ACHN (cell line): ENCODE measurements at places on chromosomes 16 and 17.

- no peak for DNase-seq
Measured at GRCh38 chr17:82892899-82893565, 53.2 kb upstream of the ZNF750 start.

GRCh38 chr16:65499566-65499965, 377.7 kb upstream of the CDH11 start:
- no peak for DNase-seq

- peak; percentile 93 for DNase-seq
Measured at GRCh38 chr17:81422776-81423697, 27.8 kb downstream of the BAHCC1 start.

- DNase-seq = no peak
Measured at GRCh38 chr16:10262377-10263132, 80.3 kb upstream of the GRIN2A start.

DNA sequence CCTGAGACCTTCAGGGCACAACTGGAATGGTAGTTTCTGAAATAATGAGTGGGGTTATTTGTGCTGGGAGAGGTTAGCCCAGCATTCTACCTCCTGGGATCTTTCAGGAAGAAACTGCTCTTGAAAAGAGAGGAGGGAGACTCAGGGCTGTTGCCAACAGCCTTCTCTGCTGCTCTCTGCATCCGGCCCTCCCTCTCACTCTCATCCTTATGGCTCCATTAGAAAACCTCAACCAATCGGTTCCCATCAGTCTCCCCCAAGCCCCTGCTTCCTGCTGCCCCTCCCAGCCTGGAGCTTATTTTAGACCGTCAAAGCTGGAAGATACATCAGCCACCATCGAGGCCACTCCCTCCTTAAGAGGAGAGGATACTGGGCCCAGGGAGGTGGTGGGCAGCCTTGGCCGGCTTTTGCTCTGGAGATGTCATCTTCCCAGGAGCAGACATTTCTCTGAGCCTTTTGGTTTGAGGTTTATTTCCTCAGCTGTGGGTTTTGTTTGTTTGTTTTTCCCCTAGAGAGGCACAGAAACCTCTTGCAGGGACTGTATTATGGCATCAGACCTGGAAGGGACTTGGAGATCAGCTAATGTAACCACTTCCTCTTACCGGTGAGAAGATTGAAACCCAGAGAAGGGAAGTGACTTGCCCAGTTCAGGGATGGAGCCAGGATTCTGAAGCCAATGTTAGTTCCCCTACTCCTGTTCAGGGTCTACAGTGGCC, 2.7 kb downstream of the MPRIP start:
- DNase-seq = no peak

DNA sequence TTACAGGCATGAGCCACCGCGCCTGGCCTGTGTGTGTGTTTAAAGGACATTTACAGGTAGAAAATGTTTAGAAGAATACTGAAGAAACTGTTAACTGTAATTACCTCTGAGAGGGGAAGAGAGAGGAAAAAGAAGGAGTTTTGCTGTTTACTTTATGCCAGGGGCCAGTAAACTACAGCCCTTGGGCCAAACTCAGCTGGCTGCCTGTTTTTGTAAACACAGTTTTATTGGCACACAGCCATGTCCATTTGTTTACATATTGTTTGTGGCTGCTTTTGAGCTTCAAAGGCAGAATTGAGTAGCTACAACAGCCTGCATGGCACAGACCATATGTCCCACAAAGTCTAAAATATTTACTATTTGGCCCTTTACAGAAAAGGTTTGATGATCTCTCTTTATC, 76.4 kb downstream of the GPR139 start:
- no peak for DNase-seq

DNA sequence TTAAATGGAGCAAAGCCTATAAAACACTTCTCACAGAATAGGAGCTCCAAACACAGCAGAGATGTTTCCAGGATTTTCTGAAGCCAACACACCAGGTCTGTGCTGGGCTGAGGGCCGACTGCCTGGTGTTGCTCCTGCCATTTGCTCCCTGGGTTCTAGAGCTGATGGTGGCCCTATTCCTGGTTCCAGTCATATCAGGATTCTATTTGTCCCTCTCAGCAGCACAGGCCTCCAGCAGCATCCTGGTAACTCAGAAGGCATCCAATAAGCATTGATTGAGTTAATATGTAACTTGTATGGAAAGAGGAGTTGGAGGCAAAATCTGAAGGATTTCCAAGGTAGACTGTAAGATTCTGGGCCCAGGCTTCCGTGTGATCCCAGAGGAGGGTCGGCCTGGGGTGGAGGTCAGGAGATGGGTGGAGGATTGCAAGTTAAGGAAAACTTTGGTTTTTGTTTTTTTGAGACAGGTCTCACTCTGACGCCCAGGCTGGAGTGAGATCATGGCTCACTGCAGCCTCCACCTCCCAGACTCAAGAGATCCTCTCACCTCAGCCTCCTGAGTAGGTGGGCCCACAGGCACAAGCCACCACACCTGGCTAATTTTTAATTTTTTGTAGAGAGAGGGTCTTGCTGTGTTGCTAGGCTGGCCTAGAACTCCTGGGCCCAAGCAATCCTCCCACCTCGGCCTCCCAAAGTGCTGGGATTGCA, 5.7 kb downstream of the NUPR1 start:
- no peak for DNase-seq

GRCh38 chr16:8946544-8946943, 17.2 kb downstream of the USP7 start:
- DNase-seq = no peak
